ENCODE measurements at places on chromosomes 3 and 15.

DNA sequence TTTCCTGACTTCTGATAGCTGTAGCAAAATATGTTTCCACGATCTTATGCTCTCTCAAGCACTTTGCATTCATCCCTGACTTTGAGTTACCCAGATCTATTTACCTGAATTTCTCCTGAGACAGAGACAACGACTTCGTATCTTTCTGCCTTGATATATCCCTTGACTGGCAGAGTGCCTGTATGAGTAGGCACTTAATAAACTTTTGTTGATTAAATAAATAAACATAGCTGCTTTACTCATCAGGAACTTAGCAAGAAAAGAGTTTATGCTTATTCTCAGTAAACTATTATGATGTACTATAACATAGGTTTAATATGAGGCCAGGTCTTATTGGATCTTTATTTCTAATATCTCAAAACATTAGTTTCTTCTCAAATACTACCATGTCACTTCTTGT, 85.6 kb upstream of the PHLDB2 start:
- no peak for DNase-seq

DNA sequence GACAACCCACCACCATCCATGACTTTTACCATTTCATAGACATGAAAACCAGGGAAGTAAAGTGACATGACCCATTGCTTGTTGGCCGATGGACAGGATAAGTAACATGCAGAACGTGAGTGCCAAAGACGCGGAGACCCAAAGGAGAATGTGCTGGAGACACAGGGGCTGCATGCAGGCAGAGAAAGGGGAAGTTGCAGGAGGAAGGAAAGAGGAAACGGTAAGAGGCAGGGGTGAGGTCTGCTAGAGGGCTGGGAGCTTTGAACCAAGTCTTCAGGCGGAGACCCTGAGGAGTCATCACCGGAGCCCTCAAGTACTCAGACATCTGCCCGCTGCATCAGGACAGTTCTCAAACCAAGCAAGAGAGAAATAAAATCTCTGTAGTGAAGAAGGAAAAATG, 34.9 kb downstream of the MAGEF1 start:
- DNase-seq, result peak; percentile 94

GRCh38 chr3:19645093-19645492, 288.9 kb downstream of the EFHB start:
- DNase-seq, result no peak

- no peak for DNase-seq
Measured at GRCh38 chr15:29046281-29046810, 160.6 kb downstream of the APBA2 start.

GRCh38 chr3:58793938-58794337, 127.4 kb upstream of the FAM3D start:
- DNase-seq, result no peak

- no peak for DNase-seq
Measured at GRCh38 chr3:27078246-27078913, 290.8 kb downstream of the NEK10 start.

- DNase-seq, result peak; percentile 6
Measured at GRCh38 chr3:157447026-157447694, 10.5 kb downstream of the PTX3 start.

GRCh38 chr15:100090411-100090810, 251.4 kb downstream of the ADAMTS17 start:
- DNase-seq, result no peak

DNA sequence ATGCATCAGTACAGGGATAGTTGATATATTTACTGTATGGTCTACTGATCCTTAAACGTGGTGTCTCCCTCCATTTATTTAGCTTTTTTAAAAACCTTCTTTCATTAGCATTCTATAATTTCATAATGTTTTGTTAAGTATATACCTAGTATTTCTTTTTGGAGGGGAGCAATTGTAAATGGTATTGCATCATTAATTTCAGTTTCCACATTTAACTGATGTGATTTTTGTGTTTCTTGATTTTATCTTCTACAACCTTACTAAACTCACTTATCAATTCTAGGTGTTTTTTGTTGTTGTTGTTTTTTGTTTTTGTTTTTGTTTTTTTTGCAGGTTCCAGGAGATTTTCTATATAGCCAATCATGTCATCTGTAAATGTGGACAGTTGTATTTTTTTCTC, 18.4 kb downstream of the GOLGA6L1 start:
- no peak for DNase-seq

GRCh38 chr3:194707147-194707540, 21.5 kb downstream of the FAM43A start:
- no peak for DNase-seq

DNA sequence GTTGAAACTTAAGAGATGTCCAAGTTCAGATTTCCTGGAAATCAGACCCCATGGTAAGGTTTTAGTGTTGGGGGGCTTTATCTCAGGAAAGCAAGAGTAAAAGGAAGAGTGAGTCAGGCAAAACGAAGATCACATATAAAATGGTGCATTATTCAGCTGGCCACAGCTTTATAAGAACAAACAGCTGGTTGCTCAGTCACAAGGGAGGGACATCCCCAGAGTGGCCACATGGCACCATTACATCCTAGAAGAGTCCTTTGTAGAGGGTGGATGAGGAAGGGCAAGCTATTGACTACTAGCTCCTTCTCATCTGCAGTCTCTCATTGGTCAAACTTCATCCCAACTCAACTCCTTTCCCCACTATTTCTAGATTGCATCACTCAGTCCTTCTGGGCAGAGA, 68.3 kb upstream of the COL8A1 start:
- no peak for DNase-seq

- DNase-seq, result no peak
Measured at GRCh38 chr15:47504624-47505256, 212.6 kb upstream of the SEMA6D start.

DNA sequence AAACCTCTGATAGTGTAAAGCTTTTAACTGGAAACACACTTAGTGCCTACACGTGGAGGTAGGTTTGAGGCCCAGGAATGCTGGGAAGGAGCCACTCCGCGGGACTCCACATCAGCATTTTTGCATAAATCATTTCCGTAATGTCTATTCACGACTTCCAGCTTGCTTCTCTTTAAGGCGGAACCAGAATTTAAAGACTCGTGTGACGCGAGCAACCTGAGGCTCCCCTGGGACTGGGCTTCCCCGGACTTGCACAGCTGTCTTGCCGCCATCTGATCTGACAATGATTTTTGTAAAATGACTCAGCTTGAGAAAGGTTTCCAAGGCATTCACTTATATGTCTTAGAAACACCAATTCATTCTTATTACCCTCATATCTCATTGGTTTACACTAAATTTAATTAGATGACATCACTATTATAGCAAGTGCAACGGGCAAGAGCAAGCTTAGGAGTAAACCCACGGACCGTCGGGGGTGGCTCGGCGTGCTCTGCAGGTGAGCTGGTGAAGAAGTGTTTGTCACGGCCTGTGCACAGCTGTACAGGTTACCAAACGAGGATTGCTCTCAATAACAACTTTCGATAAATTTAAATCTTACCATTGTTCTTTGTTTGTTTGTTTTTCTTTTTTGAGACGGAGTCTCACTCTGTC, 95.2 kb downstream of the CHSY1 start:
- DNase-seq, result no peak

- no peak for DNase-seq
Measured at GRCh38 chr3:10911350-10912002, 81.1 kb upstream of the SLC6A1 start.

DNA sequence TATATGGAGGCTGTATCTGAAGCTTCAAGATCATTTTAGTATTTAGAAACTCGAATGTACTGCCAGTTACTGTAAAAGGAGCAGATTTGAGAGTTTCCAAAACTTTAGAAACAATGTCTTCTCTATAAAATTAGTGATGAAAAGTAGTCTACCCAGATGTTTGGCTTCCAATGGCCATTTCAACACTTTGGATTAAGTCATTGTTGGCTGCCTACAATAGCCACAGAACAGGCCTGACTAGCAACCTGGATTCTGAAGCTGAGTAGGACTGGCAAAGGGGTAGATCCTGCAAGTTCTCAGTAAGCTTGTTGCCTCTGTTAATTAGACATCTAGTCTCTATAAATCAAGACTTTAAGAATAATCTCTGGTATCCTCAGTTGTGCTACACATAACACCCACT, 239.0 kb upstream of the KCNMB2 start:
- no peak for DNase-seq

- DNase-seq, result no peak
Measured at GRCh38 chr3:133570139-133570936, 3.1 kb upstream of the CDV3 start.

Measured in KBM-7 (cell line).